Stimulated activated CD4-positive, alpha-beta T cell treated with anti-CD3 and anti-CD28 coated beads, Interleukin-15, amount 100 ng/mL, for 1 hour (primary cell): ENCODE measurements at places on chromosomes 3 and 15.
A peak's percentile ranks its signal among the peaks of the same experiment; 100 is the strongest.

DNA sequence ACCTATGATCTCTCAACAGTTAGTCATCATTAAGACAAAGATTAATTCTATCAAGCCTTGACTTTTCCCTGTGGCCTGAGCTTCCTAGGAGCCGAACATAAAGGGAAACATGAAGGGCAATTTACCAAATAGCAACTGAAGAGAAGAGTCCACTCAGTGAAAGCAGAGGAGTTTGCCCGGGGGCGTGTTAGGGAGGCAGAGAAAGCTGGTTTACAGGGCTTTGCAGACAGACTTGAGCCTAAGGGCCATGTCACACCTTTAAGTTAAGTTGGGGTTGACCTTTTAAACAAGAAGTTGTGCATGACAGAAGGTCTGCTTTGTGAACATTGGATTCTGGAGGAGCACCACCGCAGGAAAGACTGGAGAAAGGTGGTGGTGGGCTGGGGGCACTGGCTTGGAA is 701.8 kb upstream of the CFAP20DC start:
- DNase-seq, result no peak

DNA sequence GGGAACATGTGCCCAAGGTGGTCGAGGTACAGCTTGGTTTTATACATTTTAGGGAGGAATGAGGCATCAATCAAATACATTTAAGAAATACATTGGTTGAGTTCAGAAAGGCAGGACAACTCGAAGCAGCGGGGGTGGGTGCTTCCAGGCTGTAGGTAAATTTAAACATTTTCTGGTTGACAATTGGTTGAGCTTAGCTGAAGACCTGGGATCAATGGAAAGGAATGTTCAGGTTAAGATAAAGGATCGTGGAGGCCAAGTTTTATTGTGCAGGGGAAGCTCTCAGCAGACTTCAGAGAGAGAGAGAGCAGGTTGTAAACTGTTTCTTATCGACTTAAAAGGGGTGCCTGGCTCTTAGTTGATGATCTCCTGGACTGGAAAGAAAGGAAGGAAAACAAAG is 11.3 kb downstream of the CPN2 start:
- DNase-seq, result no peak

GRCh38 chr3:37141676-37142075 is 32.7 kb downstream of the LRRFIP2 start:
- no peak for DNase-seq

GRCh38 chr3:149713730-149714654 is 38.3 kb downstream of the COMMD2 start:
- DNase-seq, result no peak

DNA sequence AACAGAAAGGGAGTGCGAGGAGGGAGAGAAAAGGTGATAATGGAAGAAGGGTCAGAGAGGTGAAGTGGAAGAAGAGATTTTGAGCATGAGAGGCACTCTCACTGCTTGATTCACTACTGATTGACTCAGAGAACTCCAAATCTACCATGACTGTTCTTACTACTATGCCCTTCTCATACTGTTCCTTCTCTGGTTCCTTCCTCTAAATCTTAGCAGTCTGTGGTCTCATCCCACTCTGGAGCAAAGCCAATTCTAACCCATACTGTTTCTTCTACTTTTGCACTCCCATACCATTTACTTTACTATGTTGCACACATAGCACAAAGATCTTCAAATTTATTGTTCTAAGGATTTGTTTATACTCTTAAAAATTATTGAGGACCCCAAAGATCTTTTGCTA is 100.8 kb downstream of the DTWD1 start:
- no peak for DNase-seq

GRCh38 chr15:76163457-76164295 is 103.9 kb downstream of the TMEM266 start:
- no peak for DNase-seq

GRCh38 chr3:125300416-125300815 is 74.7 kb downstream of the ZNF148 start:
- DNase-seq, result no peak

DNA sequence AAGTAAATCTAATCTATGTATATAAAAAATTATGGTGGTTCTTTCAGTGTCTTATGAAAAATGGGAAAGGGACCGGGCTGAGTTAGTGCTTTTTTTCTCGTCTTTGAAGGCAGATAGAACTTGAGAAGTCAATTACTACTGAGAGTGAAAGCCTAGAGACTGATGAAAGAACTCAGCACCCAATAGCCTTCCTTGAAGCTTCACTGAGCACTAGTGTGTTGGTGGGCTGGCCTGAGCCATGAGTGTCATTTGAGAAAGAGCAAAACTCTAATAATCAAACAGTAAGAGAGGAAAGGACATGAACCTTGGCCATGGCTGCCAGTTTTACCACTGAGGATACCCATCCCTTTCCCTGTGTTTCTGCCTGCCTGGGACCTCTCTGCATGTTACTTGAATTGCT is 428.3 kb upstream of the RASGRP1 start:
- DNase-seq, result no peak

DNA sequence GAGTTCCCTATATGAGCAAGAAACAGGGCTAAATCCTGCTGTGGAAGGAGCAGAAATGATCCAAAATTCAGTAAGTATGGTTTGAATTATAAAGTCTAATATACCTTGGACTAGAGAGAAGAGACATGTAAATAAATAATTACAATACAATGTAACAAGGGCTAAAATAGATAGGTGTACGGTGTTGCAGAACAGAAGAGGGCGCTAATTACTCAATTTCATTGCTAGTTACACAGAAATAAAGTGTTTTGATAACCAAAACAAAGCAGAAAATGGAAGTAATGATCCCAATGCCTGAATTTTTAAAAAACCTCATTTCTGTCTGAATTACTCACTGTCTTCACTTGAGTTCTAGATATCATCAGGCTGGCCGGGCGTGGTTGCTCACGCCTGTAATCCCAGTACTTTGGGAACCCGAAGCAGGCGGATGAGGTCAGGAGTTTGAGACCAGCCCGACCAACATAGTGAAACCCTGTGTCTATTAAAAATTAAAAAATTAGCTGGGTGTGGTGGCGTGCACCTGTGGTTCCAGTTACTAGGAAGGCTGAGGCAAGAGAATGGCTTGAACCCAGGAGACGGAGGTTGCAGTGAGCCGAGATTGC is 8.3 kb upstream of the PLCH1 start:
- DNase-seq, result no peak

DNA sequence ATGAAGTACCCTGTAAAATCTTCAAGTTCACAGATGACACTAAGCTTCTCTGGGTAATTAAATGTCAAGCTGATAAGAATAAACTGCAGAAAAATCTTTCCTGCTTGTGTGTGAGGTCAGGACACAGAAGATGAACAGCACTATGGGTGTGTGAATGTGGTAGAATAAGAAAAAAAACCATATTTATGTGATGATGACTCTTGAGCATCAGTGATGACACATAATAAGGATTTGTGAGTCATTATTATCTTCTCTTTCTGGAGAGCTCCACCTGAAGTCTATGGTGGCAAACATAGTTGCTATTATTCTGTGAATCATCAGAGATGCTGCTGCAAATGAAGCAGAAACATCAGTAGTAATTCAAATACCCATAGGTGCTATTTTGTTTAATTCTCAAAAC is 422.4 kb downstream of the DIPK2A start:
- DNase-seq, result no peak

- DNase-seq, result no peak
These were observed 69.3 kb downstream of the MCTP2 start for GRCh38 chr15:94300612-94301011.

GRCh38 chr3:52246728-52247408 is 1.3 kb downstream of the PPM1M start:
- DNase-seq, result no peak

GRCh38 chr3:126134219-126134975 is 46.0 kb downstream of the ALDH1L1 start:
- DNase-seq, result no peak

DNA sequence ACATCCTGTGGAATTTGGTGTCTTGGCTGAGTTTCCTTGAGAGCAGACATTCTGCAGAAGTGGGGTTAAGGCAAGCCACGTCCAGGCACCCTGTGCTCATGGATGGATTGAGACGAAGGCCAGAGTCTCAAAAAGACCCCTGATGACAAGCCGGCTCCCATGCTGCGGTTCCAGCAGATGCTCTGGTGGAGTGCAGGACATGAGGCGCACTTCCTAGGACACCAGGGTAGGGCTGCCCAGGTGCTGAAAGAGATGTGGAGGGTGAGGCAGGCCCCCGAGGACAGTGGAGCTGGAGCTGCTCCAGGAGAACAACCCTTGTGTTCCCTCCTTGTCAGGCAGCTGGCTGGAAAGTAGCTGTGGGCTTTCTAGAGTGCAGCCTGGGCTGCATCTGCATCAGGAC is 81.0 kb downstream of the ASB7 start:
- DNase-seq, result no peak

DNA sequence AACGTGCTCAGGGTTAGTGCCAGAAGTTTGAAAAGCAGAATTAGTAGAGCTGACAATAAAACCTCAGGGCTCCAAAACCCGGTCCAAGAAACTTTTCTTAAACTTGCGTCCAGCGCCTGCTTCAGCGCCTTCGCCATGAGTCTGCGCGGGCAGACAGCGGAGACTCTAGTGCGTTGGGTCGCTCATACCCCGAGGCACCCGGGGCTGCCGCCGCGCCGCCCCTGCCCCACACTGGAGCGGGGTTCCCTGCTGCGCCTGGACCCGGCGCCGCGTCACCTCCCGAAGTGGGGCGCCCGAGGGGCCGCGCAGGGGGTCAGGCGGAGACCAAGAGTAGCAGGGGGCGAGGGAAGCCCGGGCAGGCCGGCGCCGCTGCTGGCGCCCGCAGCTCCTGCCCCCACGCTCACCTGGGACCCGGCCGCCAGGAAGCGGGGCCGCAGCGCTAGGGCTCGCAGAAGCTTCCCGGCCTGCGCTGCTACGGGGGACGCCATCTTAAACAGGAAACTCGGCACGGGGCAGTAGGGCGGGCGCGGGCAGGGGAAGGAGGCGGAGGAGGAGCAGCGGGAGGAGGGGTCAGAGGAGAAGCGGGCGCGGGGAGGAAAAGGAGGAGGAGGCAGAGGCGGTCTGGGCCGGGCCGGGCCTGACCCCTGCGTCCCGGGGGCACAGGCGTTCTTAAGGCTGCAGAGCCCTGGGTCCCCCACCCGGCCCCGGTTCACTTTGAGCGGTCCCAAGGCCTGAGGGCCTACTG is at the start of gene SUCLG2:
SUCLG2 (minus strand) TSS at position 514 of the 745 bp plus-strand sequence; CDS start at position 488, 26 bp downstream.
- DNase-seq, result peak; percentile 63

- no peak for DNase-seq
These were observed 1749.6 kb downstream of the SI start for GRCh38 chr3:163328680-163329079.

DNA sequence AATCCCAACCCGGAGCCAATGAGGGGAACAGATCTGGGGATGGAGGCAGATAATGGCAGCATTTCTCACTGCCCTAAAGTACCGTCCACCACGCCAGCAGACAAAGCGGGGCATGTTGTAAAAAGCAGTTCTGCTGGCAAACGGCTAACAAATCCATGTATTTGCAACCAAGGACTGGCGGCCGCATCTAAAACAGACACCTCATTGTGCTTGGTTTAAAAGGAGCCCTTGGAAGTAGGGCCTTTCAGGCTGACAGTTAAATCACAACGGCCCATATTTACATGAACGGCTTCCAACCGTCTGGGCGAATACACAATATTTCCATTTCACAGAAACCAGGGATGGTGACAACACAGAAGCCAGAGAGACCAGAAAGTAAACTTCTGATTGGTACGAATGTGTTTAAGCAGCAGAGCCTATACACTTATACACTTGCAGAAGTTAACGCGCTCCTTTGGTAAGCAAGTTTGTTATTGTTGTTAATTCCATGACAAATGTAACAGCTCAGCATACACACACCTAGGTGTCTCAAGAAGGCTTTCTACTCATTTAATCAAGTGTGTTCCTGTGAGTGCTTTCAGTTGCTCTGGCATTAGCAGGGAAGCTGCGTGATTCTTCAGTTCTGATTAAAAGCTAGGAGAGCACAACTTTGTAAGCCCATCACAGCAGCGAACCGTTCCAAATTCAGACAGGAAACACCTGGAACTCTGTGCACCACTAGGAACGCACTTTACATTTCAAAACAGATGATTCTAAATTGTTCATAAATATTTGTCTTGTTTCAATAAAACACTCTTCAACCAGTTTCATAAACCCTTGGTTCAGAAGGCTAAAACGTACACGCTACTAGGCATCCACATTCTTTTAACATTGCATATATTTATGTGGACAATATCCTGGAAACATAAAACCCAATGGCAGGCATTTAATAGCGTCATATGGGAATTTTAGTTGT is 112.9 kb downstream of the PDZRN3 start:
- DNase-seq, result no peak

GRCh38 chr3:29083676-29084075 is 197.2 kb upstream of the RBMS3 start:
- DNase-seq, result no peak

- no peak for DNase-seq
These were observed 1054.6 kb upstream of the GBE1 start for GRCh38 chr3:82816086-82816485.

- DNase-seq, result peak; percentile 3
These were observed 455.0 kb upstream of the THBS1 start for GRCh38 chr15:39125904-39126303.

- no peak for DNase-seq
These were observed 262.1 kb downstream of the CNTN4 start for GRCh38 chr3:2360815-2361214.

DNA sequence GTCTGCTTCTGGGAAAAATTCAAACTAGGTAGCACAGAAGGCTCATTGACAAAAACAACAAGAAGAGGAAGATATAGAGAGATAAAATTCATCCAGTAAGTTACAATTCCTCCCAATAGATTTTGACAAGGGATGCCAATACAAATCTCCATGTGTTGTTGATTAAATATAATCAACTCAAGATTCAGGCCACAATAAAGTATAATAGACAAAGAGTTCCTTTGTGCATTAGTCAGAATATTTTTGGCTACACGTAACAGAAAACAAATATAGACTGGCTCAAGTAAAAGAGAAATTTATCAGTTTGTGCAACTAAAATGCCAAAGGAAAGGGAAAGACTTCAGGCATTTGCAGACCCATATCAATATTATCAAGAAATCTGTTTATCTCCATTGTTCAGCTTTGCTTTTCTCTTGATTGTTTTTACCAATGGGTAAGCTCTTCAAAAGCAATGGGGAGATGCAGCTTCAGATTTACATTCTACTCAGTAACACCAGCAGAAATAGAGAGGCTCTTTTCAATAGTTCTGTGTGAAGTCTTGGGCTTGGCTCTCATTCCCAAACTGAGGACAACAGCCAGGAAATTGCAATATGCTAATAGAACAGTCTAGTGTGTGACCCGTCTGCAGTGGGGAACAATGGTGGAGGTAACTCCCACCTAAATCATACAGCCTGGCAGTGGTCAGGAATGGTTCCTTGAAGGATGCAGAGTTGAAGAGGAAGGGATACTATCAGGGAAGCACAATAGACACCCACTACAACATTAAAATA is 77.6 kb upstream of the PROK2 start:
- DNase-seq, result no peak

GRCh38 chr3:43010638-43011037 is 31.5 kb downstream of the GASK1A start:
- no peak for DNase-seq

GRCh38 chr3:172709774-172710663 is 848 bp downstream of the NCEH1 start:
- DNase-seq, result no peak

GRCh38 chr3:170355738-170356595 is 1.5 kb upstream of the SKIL start:
- DNase-seq, result no peak
